Stimulated activated CD8-positive, alpha-beta memory T cell treated with anti-CD3 and anti-CD28 coated beads, Interleukin-7, amount 100 ng/mL, for 1 hour (primary cell): ENCODE measurements at places on chromosomes 3 and 15.

- DNase-seq, result no peak
Measured at GRCh38 chr3:113018536-113019181, 27.9 kb downstream of the GTPBP8 start.

- DNase-seq, result no peak
Measured at GRCh38 chr3:171088964-171089754, 62.6 kb upstream of the SLC2A2 start.

- DNase-seq, result no peak
Measured at GRCh38 chr3:121665488-121665887, 4.8 kb upstream of the HCLS1 start.

DNA sequence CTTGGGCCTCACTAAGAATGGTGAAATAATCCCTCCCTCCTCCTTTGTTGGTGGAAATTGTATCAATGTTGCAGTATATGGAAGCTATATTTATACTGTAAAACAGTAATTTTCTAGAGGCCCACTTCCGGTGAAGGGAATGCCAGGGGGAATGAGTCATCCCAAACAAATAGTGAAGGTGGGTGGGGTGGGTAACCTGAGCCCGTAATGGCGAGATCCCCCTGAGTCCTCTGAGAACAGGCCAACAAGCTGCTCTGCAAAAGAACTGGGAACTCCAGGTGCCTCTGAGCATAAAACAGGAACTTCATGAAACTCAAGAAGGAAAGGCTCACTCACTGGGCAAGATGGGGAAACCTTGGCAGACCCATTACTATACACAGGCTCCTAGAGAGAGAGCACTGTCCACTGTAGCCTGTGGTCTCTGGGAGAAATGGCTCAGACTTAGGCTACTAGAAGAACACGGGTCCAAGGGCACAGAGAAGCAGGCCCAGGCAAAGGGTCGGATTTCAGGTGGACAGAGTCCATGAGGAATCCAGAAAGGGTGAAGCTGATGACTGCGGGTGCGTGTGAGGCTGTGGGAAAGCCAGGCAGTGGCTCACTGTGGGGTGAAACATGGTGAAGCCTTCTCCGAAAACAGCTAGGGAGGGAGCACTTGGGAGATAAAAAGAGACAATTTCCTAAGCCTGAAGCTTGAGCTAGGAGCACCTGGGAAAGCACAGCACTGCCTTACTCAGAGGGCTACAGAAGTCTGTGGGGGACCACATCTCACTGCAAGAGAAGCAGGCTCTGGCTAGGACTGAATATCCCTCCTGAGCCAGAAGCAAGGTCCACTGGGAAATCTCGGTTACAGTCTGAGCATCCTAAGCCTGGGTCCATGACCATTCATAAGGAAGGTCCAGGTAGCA is 19.8 kb downstream of the LARP6 start:
- no peak for DNase-seq

GRCh38 chr15:45702041-45702440 is 67.2 kb downstream of the SQOR start:
- no peak for DNase-seq

- DNase-seq, result no peak
Measured at GRCh38 chr15:48395521-48396011, 64.3 kb downstream of the DUT start.
